Activated naive CD8-positive, alpha-beta T cell treated with anti-CD3 and anti-CD28 coated beads, Interleukin-2, amount 10 ng/mL, durations not matched to agents 7 days and 5 days (primary cell): ENCODE measurements at places on chromosomes 1 and 21. TPM values are rescaled to one million over a fixed set of nuclear protein-coding genes. Genes with fewer than 3 reads are reported as not detected.

- DNase-seq, result no peak
These were observed 88.5 kb upstream of the TLR5 start for GRCh38 chr1:223231581-223231980.

DNA sequence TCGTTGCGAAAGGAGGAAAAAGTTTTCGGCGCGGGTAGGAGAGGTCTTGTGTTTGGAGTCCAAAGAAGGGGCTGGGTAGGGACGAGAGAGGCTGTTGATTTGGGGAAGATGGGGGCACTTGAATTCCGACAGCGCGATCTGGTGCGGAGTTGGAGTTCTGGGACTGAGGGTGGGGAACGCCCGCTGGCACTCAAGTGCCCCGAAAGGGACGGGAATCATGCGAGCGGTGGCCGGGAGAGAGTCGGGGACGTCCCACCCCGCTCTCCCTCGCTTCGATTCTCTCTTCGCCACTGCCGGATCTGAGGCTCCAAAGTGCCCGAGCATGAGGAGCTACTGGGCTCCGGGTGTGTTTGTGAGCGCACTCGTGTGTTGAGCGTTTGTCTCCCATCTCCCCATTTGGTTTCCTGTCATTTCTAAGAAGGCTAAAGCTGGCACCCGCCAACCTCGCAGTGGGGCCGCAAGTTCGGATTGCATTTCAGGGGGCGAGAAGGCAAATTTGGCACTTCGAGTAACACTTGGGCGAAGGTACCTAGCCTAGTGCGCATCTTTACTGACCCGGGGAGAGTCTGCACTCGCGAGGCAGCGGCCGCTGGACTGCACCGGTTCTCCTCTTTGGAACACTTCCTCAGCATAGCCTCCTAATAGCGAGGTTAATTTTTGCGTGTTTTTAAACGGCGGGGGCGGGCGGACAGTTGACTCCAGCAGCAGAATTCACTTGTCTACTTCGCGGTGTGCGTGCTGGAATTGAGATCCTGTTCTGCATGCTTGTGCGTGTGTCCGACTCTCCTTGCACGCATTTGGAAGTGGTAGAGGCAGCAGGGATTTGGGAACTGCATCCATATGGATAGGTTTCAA is 1.2 kb downstream of the CHRM3 start:
- DNase-seq, result peak; percentile 31

TCHHL1 gene
- total RNA-seq, result not detected

GRCh38 chr1:213934649-213935048 is 53.1 kb upstream of the PROX1 start:
- no peak for DNase-seq
